ENCODE measurements at places on chromosomes 16 and 17.

DNA sequence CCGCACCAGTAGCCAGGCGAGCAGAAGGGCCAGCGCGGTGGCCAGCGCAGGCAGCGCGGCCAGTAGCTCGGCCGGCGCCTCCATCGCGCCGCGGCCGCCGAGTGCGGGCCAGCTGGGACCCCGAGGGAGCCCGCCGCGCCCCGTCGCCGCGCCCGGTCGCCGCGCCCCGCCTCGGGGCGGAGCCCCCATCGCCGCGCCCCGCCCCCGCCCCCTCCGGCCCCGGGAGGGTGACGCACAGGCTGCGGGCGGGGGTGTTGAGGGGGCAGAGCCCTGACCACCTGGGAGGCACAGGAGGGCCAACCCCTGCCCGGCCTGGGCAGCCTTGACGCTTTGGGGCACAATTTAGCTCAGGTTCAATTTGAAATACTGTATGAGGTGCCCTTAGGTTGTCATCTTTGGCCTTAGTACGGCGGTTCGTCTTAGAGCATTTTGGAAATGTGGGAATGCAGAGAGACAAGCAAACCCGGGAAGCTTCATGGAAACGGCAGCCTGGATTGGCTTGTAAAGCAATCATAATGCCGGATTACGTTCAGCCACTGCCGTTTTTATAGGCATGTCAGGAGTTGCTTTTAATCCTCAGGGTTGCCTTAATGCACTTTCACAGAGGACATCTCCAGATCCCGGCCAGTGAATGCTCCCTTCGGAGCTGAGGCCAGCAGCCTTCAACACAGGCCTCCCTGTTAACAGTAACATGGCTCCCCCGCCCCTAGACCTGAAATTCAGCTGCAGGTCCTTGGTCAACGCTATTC is at the start of gene MXRA7:
Gene MXRA7 (minus strand): TSS at position 103 of the 749 bp plus-strand sequence. CDS start 19 bp downstream, at position 84.
- DNase-seq, result no peak

- no peak for DNase-seq
Observed at GRCh38 chr17:81339534-81340296, 44.6 kb upstream of the SLC38A10 start.

DNA sequence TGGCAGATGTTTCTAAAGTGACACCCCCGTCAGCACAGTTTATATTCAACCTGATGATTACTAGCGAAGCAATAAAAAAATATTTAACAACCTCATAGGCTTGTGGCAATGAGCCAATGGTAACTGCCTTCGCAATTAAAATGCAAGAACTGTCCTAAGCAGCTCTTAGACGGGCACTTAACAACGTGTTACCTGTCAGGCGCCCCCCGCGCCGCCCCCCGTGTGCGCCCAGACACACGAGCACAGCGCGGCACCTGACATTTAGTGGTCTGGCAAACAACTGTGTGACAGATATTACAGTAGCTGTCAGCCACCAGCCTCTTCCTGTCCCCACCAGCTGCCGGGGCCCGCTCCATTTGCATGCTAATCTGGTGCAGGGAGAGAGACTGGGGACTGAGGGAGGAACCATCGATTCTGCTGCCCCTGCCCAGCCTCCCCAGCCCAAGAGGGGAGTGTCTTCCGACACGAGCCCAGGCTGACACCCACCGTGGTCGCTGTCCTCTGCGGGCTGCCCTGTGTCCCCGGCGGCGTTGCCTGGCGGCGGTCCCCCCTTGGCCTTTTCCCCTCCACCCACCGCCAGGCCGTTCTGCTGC is 12.7 kb downstream of the NDUFAF8 start:
- no peak for DNase-seq

GRCh38 chr16:49515861-49516260 is 142.3 kb downstream of the C16orf78 start:
- no peak for DNase-seq

- DNase-seq, result no peak
Observed at GRCh38 chr16:69508033-69508755, 57.6 kb upstream of the NFAT5 start.

- no peak for DNase-seq
Observed at GRCh38 chr16:69934044-69934443, 17.1 kb upstream of the CLEC18A start.

GRCh38 chr17:32806646-32807045 is 70.3 kb downstream of the MYO1D start:
- no peak for DNase-seq

- no peak for DNase-seq
Observed at GRCh38 chr16:47142486-47142820, 1.3 kb downstream of the NETO2 start.

DNA sequence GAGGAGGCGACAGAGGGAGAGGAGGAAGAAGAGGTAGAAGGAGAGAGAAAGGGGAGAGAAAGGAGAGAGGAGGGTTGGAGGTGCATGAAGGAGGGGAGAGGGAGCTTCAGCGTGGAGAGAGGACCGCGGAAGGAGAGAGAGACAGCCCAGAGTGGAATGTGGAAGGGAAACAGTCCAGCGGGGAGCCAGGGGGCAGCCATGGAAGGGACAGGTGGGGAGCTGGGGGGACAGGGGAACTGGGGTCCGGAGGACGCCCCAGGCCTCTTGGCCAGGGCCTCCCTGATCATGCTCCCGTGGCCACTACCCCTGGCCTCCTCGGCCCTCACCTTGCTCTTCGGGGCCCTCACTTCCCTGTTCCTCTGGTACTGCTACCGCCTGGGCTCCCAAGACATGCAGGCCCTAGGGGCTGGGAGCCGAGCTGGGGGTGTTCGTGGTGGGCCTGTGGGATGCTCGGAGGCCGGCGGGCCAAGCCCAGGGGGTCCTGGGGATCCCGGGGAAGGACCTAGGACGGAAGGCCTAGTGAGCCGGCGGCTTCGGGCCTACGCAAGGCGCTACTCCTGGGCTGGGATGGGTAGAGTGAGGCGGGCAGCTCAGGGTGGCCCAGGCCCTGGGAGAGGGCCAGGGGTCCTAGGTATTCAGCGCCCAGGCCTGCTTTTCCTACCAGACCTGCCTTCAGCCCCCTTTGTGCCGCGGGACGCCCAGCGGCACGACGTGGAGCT is 759 bp downstream of the ASPHD1 start:
- DNase-seq, result no peak

DNA sequence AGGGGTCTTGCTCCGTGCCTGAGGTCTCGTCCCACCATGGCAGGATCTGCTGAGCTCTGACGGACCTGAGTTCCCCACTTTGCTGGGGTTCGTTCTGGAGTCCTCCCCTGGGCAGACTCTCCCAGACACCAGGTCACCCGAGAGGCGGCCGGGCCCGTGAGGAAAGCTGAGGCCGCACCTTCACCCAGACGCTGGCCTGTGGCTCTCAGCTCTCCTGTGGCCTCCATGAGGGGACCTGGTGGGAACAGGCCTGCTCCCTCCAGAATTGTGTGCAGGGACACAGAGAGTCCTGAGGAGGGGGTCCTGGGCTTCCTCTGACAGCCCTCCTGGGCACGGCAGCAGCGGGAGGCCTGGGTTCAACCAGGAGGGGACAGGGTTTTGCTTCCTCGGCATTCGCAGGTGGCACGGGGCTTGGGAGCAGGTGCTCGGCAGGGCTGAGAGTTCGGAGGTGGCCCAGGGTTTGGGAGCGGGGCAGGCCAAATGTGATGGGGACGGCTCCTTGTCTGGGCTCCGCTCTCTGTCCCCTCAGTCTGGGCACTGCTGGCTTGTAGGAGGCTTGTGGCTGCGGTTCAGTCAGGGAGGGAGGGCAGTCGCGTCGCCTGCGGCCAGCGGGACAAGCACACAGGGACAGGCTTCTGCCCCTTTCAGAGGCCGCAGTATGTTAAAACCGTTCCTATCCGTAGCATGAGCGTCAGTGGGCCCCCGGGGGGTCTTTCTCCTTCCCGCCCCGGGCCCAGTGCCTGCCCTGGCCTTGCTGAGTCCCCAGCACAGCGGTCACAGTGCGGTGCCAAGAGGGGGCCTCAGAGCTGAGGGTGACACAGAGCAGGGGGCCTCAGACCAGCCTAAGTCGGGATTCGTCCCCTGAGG is 8.1 kb upstream of the SNAI3 start:
- DNase-seq, result no peak

- DNase-seq, result no peak
Observed at GRCh38 chr17:72634621-72635020, 457.9 kb downstream of the SLC39A11 start.

- DNase-seq, result no peak
Observed at GRCh38 chr17:51814521-51814920, 344.0 kb downstream of the CA10 start.

DNA sequence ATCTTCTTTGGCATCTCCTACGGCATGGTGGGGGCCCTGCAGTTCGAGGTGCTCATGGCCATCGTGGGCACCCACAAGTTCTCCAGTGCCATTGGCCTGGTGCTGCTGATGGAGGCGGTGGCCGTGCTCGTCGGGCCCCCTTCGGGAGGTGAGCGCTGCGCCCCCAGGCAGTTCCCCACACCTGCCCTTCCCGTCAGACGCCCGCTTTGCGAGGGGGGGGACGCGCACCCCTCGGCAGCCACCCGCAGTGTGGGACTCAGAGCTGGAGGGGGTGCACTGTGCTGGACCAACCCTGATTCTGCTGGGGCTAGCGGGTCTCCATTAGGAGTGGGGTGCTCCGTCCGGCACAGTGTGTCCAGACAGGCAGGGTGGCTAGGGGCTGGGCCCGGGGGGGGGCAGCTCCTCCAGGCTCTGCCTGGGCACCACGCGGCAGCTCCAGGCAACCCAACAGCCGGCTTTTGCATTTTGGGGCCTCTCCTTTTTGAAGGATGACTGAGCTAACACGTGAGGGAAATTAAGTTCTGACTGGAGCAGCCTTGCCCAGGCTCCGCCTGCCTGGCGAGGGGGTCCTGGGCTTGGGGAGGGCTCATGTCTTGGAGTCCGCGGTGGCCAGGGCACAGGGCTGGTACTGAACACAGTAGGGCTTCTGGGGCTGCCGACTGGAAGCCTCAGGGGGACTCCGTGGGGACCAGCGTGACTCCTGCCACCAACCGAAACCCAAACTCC is 9.1 kb downstream of the SLC16A3 start:
- no peak for DNase-seq

DNA sequence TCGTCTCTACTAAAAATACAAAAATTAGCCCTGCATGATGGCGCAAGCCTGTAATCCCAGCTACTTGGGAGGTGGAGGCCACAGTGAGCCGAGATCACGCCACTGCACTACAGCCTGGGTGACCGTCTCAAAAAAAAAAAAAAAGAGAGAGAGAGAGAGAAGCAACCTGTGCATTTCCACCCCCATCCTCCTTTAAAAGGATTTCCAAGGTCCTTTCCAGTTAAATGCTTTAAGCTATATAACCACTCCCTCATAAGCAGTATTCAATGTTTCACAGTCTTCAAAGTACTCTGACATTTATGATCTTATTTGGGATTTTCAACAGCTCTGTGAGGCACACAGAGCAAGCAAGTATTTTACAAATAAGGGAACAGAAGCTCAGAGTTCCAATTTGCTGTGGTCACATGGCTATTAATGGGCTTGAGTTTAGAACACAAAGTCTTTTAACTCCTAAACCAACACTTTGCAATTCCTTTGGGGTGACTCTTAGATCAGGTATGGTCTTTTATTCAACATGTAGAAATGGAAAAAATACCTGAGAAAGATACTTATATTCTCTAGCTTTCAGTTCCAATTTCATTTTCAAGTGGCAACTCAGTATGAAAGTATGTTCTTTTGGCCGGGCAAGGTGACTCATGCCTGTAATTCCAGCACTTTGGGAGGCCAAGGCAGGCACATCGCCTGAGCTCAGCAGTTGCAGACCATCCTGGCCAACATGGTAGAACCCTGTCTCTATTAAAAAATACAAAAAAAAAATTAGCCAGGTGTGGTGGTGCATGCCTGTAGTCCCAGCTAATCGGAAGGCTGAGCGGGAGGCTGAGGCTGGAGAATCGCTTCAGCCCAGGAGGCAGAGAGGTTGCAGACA is 31.3 kb downstream of the SPOP start:
- DNase-seq, result no peak

DNA sequence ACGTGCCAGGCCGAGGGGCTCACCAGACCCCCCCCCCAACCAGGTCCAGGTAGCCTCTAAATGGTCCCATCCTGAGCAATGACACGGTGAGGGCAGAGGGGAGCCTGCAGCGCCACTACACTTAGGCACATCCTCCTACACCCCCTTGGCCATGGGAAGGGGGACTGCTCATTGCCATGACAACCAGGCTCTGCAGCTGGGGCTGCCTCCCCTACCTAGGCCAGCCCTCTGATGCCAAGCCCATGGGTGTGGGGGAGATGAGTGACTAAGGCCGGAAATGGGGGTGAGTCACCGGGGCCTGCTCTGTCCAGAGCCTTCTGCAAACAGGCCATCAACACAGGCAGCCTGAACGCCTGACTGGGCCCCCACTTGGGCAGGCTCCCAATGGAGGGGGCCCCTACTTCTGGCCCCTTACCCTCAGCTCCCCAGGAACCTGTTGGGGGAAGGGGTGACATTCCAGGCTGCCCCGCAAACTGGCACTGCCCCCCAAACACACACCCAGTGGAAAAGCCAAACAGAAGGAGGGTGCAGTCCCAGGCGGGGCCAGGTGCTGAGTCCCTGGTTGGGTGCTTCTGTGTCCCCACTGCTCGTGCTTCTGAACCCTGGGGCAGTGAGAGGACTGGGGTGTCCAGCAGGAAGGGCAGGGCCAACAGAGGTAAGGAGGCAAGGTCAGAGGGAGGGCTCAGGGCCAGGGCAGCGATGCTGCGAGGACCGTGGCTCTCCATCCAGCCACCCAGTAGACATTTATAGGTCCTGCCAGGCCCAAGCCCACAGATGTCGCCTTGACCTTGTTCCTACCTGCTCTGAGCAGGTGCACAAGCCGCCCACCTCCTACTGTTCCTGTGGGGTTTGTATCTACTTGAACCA is 8.2 kb downstream of the PLCD3 start:
- DNase-seq, result no peak

DNA sequence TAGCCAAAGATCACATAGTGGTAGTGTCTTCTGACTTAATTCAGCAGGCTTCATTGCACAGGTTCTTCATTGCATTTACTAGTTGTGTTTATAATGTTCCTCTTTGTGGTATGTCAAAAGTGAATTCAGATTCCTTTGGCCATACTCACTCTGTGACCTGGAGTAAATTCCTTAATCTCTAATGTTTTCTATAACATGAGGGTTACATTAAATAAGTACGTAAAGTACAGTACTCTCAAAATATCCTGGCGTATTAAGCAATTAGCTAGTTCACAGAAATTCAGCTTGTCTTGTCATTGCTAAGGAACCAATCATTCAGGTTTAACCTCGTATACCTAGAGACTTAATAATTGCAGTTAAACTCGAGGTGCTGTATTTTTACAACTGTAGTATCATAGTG is 4.2 kb downstream of the RPS6KB1 start:
- no peak for DNase-seq

- DNase-seq, result no peak
Observed at GRCh38 chr17:44074911-44075285, 4.4 kb downstream of the G6PC3 start.

DNA sequence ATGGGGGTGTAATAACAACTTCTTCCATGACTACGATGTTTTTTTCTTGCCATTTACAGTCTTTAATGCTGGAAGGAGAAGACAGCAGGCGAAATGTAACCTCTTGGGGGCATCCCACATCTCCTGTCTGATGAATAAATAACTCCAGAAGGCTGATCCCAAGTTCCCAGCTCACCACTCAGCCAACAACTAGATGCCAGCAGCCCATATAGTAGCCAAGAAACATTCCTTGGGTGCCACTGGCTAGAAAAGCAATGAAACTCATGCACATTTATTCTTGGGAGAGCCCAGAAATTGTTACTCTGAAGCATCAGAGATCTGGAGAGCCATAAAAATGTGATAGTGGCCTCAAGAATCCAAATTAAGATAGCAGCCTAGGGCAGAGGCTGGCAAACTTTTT is 22.7 kb upstream of the TMEM101 start:
- DNase-seq, result no peak

- no peak for DNase-seq
Observed at GRCh38 chr17:7684851-7685532, 2.3 kb downstream of the TP53 start.

GRCh38 chr17:33519692-33520091 is 226.6 kb upstream of the ASIC2 start:
- DNase-seq, result no peak
